Lower lobe of right lung (tissue), 2 donors: ENCODE measurements at places on chromosomes 2 and 18.

DNA sequence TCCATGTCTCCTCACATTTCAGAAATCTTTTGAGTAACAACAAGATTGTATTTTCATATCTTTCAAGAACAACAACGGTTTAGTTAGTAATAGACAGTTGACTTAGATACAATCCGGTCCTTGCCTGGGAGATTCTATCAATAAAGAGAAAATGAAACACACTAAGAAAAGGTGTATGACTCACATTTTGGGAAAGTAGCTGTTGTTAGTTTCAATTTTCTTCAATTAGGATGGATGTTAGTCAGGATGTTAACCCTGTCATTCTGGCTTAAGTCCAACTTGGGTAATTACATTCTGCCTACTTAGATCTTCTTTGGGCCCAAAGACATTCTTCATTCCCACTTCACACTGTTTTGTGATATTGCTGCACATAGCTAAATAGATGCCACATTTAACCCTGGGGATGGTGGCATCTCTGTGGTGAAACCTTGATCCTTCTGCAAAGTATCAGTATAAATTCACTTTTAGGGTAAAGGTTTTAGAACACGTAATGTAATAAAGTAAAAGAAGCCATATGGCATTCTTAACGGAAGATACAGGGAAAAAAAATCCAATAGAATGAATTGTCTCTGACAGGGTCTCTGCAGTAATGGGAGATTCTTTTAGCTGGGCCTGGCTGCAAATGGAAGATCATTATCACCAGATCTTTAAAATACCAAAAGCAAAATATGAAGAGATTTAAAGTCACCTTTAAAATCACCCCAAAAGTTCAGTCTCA is 365.5 kb downstream of the FIGN start:
- H3K27me3 ChIP-seq = no peaks in the 10 kb centered on the region
- no peaks in the 10 kb centered on the region for H3K4me1 ChIP-seq
- no peak overlapping the region for H3K4me3 ChIP-seq
- H3K36me3 ChIP-seq = no peaks in the 10 kb centered on the region
- H3K27ac ChIP-seq = no peak overlapping the region
- no peak for DNase-seq

DNA sequence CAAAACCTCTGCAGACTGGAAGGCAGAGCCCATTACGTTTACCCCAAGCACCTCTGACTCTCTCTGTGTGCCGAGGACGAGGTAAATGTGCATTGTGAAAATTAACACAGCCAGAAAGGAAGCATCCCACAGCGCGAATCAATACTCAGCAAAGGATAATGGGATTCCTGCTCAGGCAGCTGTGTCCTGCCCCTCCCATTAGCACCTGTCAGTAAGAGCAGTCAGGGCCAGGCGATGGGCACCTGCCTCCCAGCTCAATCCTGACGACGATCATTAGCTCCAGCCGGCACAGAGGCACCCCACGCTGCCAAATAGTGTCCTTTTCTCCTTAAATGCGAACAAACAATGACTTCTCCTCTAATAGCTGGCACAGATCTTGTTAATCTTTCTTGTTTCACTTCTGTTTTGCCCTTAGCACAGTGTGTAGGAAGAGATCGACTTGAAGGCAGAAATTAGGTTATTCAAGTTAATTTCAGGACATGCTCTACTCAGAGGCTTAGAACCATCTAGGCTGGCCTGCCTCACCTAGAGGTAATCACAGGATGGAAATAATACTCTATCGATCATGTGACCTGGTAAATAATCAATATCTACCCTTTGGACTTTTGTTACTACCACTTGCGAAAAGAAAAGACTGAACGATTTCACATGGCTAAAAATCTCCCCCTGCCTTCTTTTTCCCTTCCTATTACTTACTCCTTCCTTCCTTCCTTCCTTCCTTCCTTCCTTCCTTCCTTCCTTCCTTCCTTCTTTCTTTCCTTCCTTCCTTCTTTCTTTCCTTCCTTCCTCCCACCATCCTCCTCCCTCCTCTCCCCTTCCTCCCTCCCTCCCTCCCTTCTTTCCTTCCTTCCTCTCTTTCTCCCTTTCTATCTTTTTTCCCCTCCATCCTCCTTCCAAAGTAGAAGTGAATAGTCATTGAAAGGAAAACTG is 487.9 kb upstream of the ID2 start:
- peaks cover 9% of the 10 kb centered on the region for H3K4me1 ChIP-seq

- no peak overlapping the region for H3K4me3 ChIP-seq
- H3K4me1 ChIP-seq = peaks cover 6% of the 10 kb centered on the region
- no peaks in the 10 kb centered on the region for H3K27me3 ChIP-seq
- no peak overlapping the region for H3K27ac ChIP-seq
- H3K36me3 ChIP-seq = no peaks in the 10 kb centered on the region
- DNase-seq = no peak
Measured at GRCh38 chr2:147030966-147031720, 813.7 kb upstream of the ACVR2A start.

DNA sequence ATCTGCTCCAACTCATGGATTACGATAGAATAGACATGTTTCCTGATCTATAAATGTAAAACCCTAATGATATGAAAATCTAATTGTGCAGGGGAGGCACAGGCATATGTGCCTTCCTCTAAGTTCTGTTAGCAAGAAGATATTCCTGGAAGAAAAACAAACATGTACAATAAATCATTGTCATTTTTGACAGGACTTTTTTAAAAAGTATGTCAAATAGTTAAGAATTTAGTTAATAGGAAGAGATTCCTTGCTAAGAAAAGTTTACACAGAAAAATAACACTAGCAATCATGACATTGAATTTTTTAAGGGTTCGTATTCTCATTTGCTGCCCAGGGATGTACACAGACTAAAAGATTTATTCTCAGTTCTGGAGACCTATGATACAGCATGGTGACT is 15.3 kb upstream of the CREB1 start:
- no peaks in the 10 kb centered on the region for H3K36me3 ChIP-seq
- no peaks in the 10 kb centered on the region for H3K27me3 ChIP-seq
- H3K4me3 ChIP-seq = no peak overlapping the region
- H3K4me1 ChIP-seq = no peaks in the 10 kb centered on the region

GRCh38 chr2:192026059-192026824 is 168.5 kb downstream of the TMEFF2 start:
- H3K36me3 ChIP-seq = no peaks in the 10 kb centered on the region
- no peaks in the 10 kb centered on the region for H3K4me1 ChIP-seq
- H3K27ac ChIP-seq = peak overlapping the region; percentile 34
- no peak for DNase-seq
- no peak overlapping the region for H3K4me3 ChIP-seq

DNA sequence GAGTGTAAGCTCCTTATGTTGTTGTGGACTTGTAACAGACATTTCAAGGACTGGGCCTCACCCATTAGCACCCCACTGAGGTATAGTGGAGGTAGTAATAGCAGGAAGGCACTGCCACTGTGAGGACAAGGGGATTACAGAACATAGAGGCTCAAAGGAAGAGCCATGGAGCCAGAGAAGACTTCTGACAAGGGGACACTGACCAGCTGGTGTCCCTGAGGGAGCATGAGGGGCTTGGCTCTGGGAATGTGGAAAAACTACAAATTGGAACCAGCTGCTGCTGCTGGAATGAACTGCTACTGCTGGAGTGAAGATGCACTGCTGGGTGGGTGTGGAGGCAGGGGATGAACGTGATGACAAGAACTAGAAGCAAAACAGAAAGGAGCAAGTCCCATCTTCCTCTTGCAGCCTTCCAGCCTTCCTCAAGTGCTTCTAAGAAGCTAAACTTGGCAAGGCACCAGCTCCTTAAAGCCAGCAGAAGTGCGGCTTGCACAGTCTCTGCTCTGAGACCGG is 167.3 kb upstream of the NOSTRIN start:
- no peak overlapping the region for H3K4me3 ChIP-seq
- no peaks in the 10 kb centered on the region for H3K36me3 ChIP-seq
- DNase-seq = no peak
- H3K27me3 ChIP-seq = no peaks in the 10 kb centered on the region
